Mesothelial cell of epicardium (in vitro differentiated cells): ENCODE measurements at places on chromosomes 4 and X.

DNA sequence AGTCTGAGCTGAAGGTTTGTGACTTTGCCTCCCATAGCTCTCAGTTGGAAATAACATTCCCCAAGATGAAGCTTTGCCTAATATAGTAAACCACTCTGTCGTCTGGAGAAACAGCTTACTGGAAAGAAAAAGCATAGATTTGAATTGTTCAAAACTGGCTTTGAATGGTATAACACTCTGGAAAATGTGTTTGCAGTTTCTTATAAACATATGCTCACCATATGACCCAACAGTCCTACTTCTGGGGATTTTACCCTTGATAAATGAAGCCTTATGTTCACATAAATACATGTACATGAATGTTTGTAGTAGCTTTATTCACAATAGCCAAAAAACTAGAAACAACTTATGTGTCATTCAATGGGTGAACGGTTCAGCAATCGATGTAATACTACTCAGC, 10.2 kb downstream of the VEGFD start:
- H3K36me3 ChIP-seq, result peaks cover 3% of the 10 kb centered on the region
- H3K4me3 ChIP-seq, result no peak overlapping the region
- peaks cover 2% of the 10 kb centered on the region for H3K27me3 ChIP-seq
- H3K27ac ChIP-seq, result peak overlapping the region; percentile 17
- peaks cover 2% of the 10 kb centered on the region for H3K4me1 ChIP-seq
- DNase-seq, result no peak

GRCh38 chr4:78707793-78708192, 68.4 kb upstream of the BMP2K start:
- H3K27me3 ChIP-seq, result no peaks in the 10 kb centered on the region
- H3K4me3 ChIP-seq, result no peak overlapping the region
- H3K4me1 ChIP-seq, result no peaks in the 10 kb centered on the region
- DNase-seq, result no peak
- peaks cover 4% of the 10 kb centered on the region for H3K36me3 ChIP-seq

GRCh38 chr4:73798842-73799241, 37.6 kb upstream of the CXCL6 start:
- no peak overlapping the region for H3K4me3 ChIP-seq
- H3K36me3 ChIP-seq, result no peaks in the 10 kb centered on the region
- no peaks in the 10 kb centered on the region for H3K4me1 ChIP-seq
- H3K27me3 ChIP-seq, result no peaks in the 10 kb centered on the region
- H3K27ac ChIP-seq, result no peak overlapping the region

DNA sequence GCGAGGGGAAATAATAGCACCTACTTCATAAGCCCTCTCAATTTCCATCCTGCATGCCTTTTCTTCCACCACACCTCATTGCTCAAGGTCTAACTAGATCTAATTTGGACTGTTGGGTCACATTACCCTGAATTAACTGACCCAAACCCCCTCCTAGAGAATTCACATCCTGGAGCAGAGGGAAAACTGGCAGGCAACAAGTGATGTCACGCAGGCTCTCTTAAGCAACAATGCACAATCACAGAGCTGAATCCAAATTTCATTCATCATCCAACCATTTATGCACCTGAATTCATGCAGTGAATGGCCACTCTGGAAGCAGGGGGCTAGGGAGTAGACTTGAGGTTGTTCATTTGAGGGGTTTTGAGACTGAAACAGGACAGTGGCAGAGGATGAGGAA, 107.7 kb upstream of the HUWE1 start:
- H3K4me3 ChIP-seq, result no peak overlapping the region
- H3K27ac ChIP-seq, result no peak overlapping the region
- H3K4me1 ChIP-seq, result no peaks in the 10 kb centered on the region

GRCh38 chr4:15020502-15021286, 18.4 kb downstream of the CPEB2 start:
- no peak for DNase-seq
- no peak overlapping the region for H3K27ac ChIP-seq
- H3K4me3 ChIP-seq, result no peak overlapping the region
- no peaks in the 10 kb centered on the region for H3K27me3 ChIP-seq

- DNase-seq, result no peak
- H3K4me3 ChIP-seq, result no peak overlapping the region
- H3K4me1 ChIP-seq, result no peaks in the 10 kb centered on the region
- H3K27me3 ChIP-seq, result no peaks in the 10 kb centered on the region
Observed at GRCh38 chrX:102959471-102959870, 22.4 kb downstream of the RAB40AL start.

- H3K4me3 ChIP-seq, result no peak overlapping the region
- peaks cover 15% of the 10 kb centered on the region for H3K27me3 ChIP-seq
- DNase-seq, result no peak
- no peaks in the 10 kb centered on the region for H3K36me3 ChIP-seq
Observed at GRCh38 chr4:42865572-42866189, 26.8 kb upstream of the GRXCR1 start.

DNA sequence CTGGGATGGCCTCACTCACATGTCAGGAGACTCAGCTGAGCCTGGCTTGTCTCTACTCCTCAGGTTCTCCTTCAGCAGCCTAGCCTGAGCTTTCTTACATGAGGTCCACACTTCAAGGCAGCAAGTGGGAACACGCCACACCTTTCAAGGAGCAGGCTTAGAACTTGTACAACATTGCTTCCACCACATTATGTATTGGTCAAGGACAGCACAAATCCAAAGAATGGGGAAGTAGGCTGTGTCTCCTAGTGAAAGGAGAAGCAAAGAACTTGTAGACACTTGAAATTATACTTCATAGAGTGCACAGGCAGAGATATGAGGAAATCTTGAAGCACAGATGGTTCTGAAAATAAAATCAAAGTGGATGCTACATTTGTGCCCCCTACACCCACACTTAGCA, 120.9 kb upstream of the NOCT start:
- H3K27me3 ChIP-seq, result no peaks in the 10 kb centered on the region
- H3K4me1 ChIP-seq, result peaks cover 36% of the 10 kb centered on the region
- no peak overlapping the region for H3K4me3 ChIP-seq
- H3K36me3 ChIP-seq, result no peaks in the 10 kb centered on the region
- DNase-seq, result no peak
- H3K27ac ChIP-seq, result no peak overlapping the region

GRCh38 chr4:93748373-93749291, 79.9 kb upstream of the ATOH1 start:
- H3K4me3 ChIP-seq, result no peak overlapping the region
- H3K27me3 ChIP-seq, result no peaks in the 10 kb centered on the region
- peak overlapping the region; percentile 32 for H3K27ac ChIP-seq
- DNase-seq, result no peak

DNA sequence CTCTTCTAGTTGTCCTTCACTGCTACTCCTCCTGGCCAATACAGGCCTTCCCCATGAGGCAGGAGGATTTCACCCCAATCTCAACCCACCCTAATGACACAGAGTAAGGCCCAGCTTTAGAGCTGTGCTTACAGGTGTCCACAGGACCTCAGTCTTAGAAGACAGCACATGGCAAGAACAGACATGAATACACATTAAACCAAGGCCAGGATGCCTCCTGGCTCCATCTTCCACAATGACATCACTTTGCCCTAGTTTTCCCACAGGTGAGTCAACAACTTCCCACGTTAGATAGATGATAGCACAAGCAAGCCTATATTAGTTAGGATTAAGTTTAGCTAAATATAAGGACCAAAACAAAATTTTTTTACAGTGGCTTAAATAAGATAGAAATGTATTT, 63.8 kb upstream of the NOCT start:
- no peak for DNase-seq
- no peak overlapping the region for H3K27ac ChIP-seq
- no peaks in the 10 kb centered on the region for H3K27me3 ChIP-seq
- no peak overlapping the region for H3K4me3 ChIP-seq
- H3K36me3 ChIP-seq, result no peaks in the 10 kb centered on the region
- peaks cover 7% of the 10 kb centered on the region for H3K4me1 ChIP-seq

DNA sequence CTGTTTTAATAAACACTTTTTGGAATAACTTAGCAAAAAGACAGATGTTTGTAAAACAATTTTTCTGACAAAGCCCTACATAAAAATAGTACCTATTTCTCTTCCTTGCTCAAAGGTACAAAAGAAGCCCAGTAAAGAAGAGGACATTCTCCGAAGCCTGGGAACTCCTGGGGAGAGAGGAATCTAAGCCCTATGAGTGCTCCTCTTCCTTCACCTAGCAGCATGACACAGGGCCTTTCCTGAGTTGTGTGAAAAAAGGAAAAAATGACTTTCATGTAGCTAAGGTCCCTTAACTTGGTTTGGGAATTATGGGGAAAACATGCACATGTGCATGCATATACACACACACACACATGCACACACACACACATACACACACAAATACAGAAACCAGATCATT, 586.9 kb downstream of the TMA16 start:
- no peak for DNase-seq
- no peaks in the 10 kb centered on the region for H3K4me1 ChIP-seq
- H3K27me3 ChIP-seq, result no peaks in the 10 kb centered on the region
- H3K4me3 ChIP-seq, result no peak overlapping the region
- H3K36me3 ChIP-seq, result no peaks in the 10 kb centered on the region

- no peak for DNase-seq
Observed at GRCh38 chrX:104641176-104641575, 75.2 kb downstream of the IL1RAPL2 start.

DNA sequence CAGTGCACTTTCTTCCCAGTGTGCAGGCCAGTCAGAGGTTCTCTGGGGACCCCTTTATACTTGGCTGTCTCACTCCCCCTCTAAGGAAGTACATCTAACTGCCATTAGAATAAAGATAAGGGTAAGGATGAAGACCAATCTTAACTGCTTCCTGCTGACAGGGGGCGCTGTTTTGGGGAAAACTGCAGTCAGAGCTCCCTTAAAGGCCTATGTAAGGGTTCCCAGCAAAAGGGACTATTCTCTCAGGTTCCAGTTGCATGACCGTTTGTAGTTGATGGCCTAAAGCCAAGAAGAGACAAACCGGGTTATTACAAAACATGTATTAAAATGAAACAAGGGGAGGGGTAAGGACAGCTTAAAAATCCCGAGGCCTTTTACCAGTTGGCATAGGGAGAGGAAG, 115.6 kb upstream of the SPIN4 start:
- no peaks in the 10 kb centered on the region for H3K27me3 ChIP-seq
- no peaks in the 10 kb centered on the region for H3K4me1 ChIP-seq
- H3K4me3 ChIP-seq, result no peak overlapping the region
- no peak for DNase-seq

- H3K4me1 ChIP-seq, result peaks cover 49% of the 10 kb centered on the region
- DNase-seq, result no peak
- H3K27ac ChIP-seq, result no peak overlapping the region
- no peaks in the 10 kb centered on the region for H3K36me3 ChIP-seq
- no peak overlapping the region for H3K4me3 ChIP-seq
Observed at GRCh38 chrX:147920161-147920666, 8.5 kb downstream of the FMR1 start.

DNA sequence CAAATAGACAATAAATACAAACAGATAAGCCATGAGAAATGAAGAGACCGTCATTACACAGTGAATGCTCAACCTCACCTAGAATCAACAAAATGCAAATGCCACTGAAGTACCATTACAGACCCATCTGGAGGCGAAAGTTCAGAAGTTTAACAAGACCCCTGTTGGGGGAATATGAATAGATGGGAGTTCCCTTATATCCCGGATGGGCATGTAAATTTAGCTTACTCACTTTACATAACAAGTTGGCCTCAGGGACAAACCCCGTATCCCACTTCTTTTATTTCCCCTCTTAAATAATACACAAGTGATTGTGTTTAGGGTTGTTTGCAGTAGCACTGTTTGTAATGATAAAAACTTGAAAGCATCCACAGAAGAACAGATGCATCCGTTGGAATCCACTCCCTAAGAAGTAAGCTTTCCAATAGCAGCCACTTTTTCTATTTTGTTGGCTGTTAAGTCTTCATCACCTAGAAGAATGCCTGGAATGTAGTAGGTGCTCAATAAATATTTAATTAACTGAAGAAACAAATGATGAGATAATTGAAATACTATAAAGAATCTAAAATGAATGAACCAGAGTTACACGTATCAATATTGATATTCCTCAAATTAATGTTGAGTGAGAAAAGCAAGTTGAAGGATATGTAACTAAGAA, 1076.3 kb upstream of the TENM3 start:
- no peak overlapping the region for H3K4me3 ChIP-seq
- H3K27ac ChIP-seq, result no peak overlapping the region
- DNase-seq, result no peak
- no peaks in the 10 kb centered on the region for H3K36me3 ChIP-seq

DNA sequence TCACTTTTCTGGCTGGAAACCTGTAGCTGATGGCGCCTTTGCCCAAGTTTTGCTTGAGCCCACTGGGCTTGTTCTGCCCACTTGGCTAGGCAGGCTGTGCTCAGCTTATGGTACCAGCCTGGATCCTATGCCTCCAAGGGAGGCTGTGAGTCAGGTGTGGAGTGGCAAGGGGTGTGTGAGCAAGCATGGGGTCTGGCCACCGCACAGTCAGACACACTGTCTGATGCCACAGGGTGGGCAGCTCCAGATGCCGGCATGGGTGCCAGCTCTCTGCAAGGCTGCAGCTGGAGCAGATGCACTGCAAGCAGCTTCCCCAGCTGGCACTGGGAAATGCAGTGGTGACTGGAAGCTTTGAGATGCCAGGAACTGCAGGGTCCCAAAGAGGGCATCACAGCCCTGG, 16.3 kb upstream of the GIMD1 start:
- no peak overlapping the region for H3K27ac ChIP-seq
- DNase-seq, result no peak
- H3K4me3 ChIP-seq, result no peak overlapping the region
- no peaks in the 10 kb centered on the region for H3K4me1 ChIP-seq
- H3K36me3 ChIP-seq, result no peaks in the 10 kb centered on the region

DNA sequence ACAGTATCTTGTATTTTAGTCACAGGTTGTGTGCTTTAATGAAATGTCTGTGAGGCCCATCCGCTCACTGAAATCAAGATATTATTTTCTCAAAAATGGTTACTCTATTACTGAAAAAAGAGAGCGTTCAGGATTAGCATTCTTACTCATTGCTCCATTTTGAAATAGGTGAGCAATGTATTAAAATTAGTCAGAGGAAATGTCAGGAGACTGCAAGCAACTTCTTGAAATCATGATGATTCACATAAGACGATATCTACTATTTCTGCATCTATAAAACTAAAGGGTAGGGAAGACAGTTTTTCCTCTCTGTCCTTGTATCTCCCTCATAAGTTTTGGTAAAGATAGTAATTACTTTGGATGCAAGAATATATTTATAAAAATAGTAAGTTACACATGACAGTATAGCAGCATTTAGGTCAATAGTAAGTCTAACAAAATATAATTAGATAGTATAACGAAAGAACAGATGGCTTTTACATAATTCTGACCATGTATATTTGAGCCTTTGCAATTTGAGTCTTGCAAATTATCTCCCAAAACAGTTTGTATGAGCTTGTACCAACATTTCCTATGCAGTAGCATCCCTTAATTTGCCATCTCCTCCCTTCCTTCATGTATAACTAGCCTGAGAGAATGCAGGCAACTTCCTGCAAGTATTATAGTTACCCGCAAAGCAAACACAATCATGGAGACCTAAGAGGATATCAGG, 937.8 kb downstream of the PCDH7 start:
- no peaks in the 10 kb centered on the region for H3K36me3 ChIP-seq
- no peaks in the 10 kb centered on the region for H3K4me1 ChIP-seq
- no peaks in the 10 kb centered on the region for H3K27me3 ChIP-seq
- H3K27ac ChIP-seq, result no peak overlapping the region
- DNase-seq, result no peak
